Subcutaneous preadipocyte (primary cell): ENCODE measurements at places on chromosomes 13 and 19. TPM values are rescaled to one million over a fixed set of nuclear protein-coding genes. Genes with fewer than 3 reads are reported as not detected.

LRRC63 gene
- total RNA-seq, result under 0.01 and 0.37 TPM in 2 replicates

ZNF431 gene
- total RNA-seq, result 3.3 and 4.3 TPM in 2 replicates

ZNF575 gene
- total RNA-seq, result 0.20 and 0.37 TPM in 2 replicates

SPRED3 gene
- 2.9 and 4.3 TPM in 2 replicates for total RNA-seq

ABCA7 gene
- total RNA-seq, result 4.0 and 4.3 TPM in 2 replicates

ATP4B gene
- total RNA-seq, result not detected in 2 replicates

CD209 gene
- not detected in 2 replicates for total RNA-seq

RNF225 gene
- total RNA-seq, result 0.37 and 0.59 TPM in 2 replicates

APOC4 gene
- not detected in 2 replicates for total RNA-seq

ACER1 gene
- total RNA-seq, result not detected in 2 replicates

CPAMD8 gene
- 0.20 and 0.73 TPM in 2 replicates for total RNA-seq

LSM14A gene
- total RNA-seq, result 43.0 and 58.6 TPM in 2 replicates

NUP62 gene
- 26.8 and 45.5 TPM in 2 replicates for total RNA-seq

CRYL1 gene
- total RNA-seq, result 26.2 and 28.7 TPM in 2 replicates

ZFP36 gene
- total RNA-seq, result 11.1 and 16.9 TPM in 2 replicates

RCBTB2 gene
- 3.9 and 5.1 TPM in 2 replicates for total RNA-seq

IL4I1 gene
- 0.20 and 1.1 TPM in 2 replicates for total RNA-seq

CD22 gene
- 1.4 TPM in 1 of 2 replicates, not detected in the other for total RNA-seq

IFNL1 gene
- not detected in 2 replicates for total RNA-seq

VAV1 gene
- total RNA-seq, result not detected in 2 replicates

CBY2 gene
- total RNA-seq, result not detected in 2 replicates

KLF1 gene
- 0.37 TPM in 1 of 2 replicates, not detected in the other for total RNA-seq

ACP7 gene
- total RNA-seq, result under 0.01 and 0.98 TPM in 2 replicates

NPHS1 gene
- total RNA-seq, result not detected in 2 replicates

OR7A5 gene
- not detected in 2 replicates for total RNA-seq

PTGER1 gene
- total RNA-seq, result 1.8 and 12.5 TPM in 2 replicates

B3GNT3 gene
- not detected in 2 replicates for total RNA-seq

KASH5 gene
- not detected in 2 replicates for total RNA-seq

RAVER1 gene
- total RNA-seq, result 6.2 and 14.1 TPM in 2 replicates

CHST8 gene
- total RNA-seq, result under 0.01 TPM in 1 of 2 replicates, not detected in the other

ZNF534 gene
- total RNA-seq, result under 0.01 and 0.20 TPM in 2 replicates

ELSPBP1 gene
- total RNA-seq, result not detected in 2 replicates

SIAH3 gene
- not detected in 2 replicates for total RNA-seq

NLRP7 gene
- not detected in 2 replicates for total RNA-seq

APOC1 gene
- total RNA-seq, result 2.3 and 7.3 TPM in 2 replicates

FPR1 gene
- 0.39 and 1.5 TPM in 2 replicates for total RNA-seq

HS6ST3 gene
- under 0.01 TPM in 2 replicates for total RNA-seq

CEACAM4 gene
- total RNA-seq, result not detected in 2 replicates

PALM gene
- total RNA-seq, result 2.5 and 9.9 TPM in 2 replicates

ATP7B gene
- total RNA-seq, result 2.2 TPM in 2 replicates

EEF2 gene
- 2,601 and 2,769 TPM in 2 replicates for total RNA-seq

EDDM13 gene
- not detected in 2 replicates for total RNA-seq

NALCN gene
- under 0.01 and 0.39 TPM in 2 replicates for total RNA-seq

BSPH1 gene
- total RNA-seq, result not detected in 2 replicates

SOHLH2 gene
- 0.73 and 1.4 TPM in 2 replicates for total RNA-seq

PTPRH gene
- 5.3 and 11.4 TPM in 2 replicates for total RNA-seq

MUC16 gene
- total RNA-seq, result under 0.01 TPM in 1 of 2 replicates, not detected in the other
